ENCODE measurements at places on chromosomes 3 and 15. TPM values are rescaled to one million over a fixed set of nuclear protein-coding genes. Genes with fewer than 3 reads are reported as not detected.

Gene SOX14
- not detected for total RNA-seq

DNA sequence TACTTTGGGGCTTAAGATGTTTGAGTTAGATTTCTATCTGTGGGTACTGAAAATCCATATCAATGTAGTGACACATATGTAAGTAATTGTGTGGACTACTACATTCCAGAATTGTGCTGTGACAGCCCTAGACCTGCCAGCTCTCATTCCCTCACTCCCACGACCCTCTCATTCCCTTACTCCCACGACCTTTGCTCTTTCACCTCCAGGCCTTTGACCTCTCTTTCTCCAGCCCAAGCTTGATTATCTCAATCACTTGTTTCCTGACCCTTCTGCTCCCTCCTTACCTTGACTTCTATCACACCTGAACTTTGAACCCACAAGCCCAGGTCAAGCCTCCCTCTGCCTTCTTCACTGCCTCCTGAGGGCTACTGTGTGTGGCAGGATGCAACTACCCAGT, 3.6 kb upstream of the RUVBL1 start:
- no peak for DNase-seq
- no peaks in the 10 kb centered on the region for H3K27me3 ChIP-seq

Gene KNL1
- total RNA-seq: 0.78 TPM

Gene GPR27
- 8.0 TPM for total RNA-seq

- H3K4me3 ChIP-seq: no peak overlapping the region
- H3K27me3 ChIP-seq: no peaks in the 10 kb centered on the region
- DNase-seq: no peak
- no peaks in the 10 kb centered on the region for H3K36me3 ChIP-seq
- H3K27ac ChIP-seq: no peak overlapping the region
These were observed 272.7 kb downstream of the MECOM start for GRCh38 chr3:169390741-169391305.

Gene GRK7
- not detected for total RNA-seq
